ENCODE measurements at places on chromosomes 5 and 9. TPM values are rescaled to one million over a fixed set of nuclear protein-coding genes. Genes with fewer than 3 reads are reported as not detected.
A peak's percentile ranks its signal among the peaks of the same experiment; 100 is the strongest.

GRCh38 chr5:50439221-50439620, 1.9 kb downstream of the EMB start:
- DNase-seq: no peak

GRCh38 chr5:57411982-57412381, 70.6 kb downstream of the ACTBL2 start:
- no peak for DNase-seq

The SLC12A7 gene
- 23.5 TPM for total RNA-seq

DNA sequence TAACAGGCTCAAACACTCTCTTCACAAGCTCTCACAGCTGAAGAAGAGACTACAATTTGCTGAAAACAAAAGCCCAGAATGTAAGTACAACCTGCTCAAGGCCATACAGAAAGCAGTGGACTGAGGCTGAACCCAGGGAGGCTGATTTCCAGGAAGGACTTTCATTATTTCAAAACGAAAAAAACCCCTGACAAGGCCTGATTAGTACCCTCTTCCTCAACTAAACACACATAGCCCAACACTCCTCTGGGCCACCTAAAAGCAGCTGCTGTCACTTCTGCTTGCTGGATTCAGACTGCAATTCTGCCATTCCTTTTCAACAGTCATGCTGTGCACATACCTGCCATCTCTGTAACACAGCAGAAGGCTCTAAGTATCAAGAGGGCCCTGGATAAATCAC, 18.2 kb downstream of the NRG2 start:
- no peak for DNase-seq

The CBY3 gene
- not detected for total RNA-seq

GRCh38 chr5:145479857-145480256, 355.3 kb downstream of the PRELID2 start:
- DNase-seq: no peak

DNA sequence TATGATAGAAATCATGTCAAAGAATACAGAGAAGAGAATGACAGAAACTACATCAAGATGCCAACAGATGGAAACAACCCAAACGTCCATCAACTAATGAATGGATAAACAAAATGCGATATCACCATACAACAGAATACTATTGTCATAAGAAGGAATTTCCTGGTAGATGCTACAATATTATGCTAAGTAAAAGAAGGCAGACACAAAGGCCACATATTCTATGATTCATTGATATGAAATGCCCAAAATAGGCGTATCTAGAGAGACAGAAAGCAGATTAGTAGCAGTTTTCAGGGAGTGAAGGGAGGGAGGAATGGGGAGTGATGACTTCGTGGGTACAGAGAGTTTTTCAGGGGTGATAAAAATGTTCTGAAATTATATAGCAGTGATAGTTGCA, 58.3 kb upstream of the AKNA start:
- no peak for DNase-seq

- no peak for DNase-seq
Measured at GRCh38 chr5:171966270-171966669, 40.2 kb downstream of the FBXW11 start.

GRCh38 chr5:43357878-43358281, 44.7 kb upstream of the HMGCS1 start:
- no peak for DNase-seq

The LVRN gene
- total RNA-seq: 4.2 TPM

The SARDH gene
- total RNA-seq: 2.9 TPM

- DNase-seq: peak; percentile 72
Measured at GRCh38 chr9:16100537-16101091, 547.8 kb downstream of the CCDC171 start.

DNA sequence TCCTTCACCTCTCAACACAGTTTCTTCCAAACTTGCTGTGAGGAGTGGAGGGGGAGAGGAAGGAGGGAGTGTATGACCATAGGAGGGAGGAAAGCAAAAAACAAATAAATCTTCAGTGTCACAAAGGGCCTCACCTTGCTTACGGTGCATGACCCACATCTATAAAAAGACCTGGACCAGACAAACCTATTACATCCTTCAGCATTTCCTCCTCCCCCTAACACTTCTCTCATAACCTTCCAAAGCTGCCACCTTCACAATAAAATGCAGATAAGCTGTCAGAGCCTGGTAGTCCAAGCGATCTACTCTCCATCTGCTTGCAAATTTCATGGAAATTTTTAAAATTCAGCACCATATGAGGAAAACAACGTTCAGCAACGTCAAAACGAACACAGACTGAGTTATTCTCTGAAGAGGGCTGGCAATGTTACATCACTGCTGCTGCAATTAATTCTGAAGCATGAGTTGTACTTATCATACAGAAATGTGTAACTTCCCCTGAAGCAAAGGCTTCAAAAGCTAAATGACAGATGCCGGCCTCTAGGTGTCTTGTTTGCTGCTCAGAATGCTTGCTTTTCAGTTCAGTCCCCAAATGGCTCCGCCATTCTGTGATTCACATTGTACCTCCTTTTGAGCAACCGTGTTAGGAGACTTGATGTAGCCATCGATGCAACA, 62.9 kb downstream of the EFNA5 start:
- DNase-seq: no peak
